ENCODE measurements at places on chromosomes 6 and 20.
A peak's percentile ranks its signal among the peaks of the same experiment; 100 is the strongest.

- peak; percentile 71 for DNase-seq
Observed at GRCh38 chr6:34143884-34144580, 1.9 kb downstream of the GRM4 start.

DNA sequence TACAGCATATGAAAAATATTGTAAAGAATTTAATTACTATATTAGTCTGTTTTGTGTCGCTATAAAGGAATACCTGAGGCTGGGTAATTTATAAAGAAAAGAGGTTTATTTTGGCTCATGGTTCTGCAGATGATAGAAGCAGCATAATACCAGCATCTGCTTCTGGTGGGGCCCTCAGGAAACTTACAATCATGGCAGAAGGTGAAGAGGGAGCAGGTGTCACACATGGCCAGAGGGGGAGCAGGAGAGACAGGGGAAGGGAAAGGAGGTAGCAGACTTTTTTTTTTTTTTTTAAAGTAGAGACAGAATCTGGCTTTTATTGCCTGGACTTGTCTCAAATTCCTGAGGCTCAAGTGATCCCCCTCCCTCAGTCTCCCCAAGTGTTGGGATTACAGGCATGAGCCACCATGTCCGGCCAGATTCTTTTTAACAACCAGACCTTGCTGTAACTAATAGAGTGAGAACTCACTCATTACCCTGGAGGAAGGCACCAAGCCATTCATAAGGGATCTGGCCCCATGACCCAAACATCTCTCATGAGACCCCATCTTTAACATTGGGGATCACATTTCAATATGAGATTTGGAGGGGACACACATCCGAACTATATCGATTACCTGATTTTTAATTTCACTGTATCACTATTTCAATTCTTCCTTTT is 64.6 kb downstream of the MAN1A1 start:
- DNase-seq = no peak

DNA sequence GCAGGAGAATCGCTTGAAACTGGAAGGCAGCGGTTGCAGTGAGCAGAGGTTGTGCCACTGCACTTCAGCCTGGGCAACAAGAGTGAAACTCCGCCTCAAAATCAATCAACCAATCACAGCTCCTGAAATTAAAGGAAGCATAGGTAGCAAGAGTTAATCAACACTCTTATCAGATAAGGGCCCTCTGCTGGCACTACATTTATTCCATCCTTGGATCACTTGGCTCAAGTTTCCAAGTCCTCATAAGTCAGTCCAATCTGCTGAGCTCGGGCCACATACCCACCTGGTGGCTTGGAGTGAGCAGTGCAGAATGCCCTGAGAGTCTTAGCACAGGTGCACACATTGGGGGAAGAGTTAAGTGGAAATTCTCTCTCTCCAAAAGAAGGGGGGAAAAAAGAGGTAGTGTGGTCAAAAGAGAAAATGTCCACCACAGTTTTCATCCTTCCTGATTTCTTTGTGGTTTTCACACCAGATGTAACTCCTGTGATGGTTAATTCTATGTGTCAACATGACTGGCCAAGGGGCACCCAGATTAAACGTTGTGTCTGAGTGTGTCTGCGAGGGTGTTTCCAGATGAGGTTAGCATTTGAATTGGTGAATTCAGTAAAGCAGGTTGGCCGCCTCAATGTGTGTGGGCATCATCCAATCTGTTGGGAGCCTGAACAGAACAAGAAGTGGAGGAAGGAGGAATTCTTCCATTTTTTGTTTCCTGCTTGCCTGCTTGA is 14.2 kb upstream of the FAM8A1 start:
- DNase-seq = no peak

DNA sequence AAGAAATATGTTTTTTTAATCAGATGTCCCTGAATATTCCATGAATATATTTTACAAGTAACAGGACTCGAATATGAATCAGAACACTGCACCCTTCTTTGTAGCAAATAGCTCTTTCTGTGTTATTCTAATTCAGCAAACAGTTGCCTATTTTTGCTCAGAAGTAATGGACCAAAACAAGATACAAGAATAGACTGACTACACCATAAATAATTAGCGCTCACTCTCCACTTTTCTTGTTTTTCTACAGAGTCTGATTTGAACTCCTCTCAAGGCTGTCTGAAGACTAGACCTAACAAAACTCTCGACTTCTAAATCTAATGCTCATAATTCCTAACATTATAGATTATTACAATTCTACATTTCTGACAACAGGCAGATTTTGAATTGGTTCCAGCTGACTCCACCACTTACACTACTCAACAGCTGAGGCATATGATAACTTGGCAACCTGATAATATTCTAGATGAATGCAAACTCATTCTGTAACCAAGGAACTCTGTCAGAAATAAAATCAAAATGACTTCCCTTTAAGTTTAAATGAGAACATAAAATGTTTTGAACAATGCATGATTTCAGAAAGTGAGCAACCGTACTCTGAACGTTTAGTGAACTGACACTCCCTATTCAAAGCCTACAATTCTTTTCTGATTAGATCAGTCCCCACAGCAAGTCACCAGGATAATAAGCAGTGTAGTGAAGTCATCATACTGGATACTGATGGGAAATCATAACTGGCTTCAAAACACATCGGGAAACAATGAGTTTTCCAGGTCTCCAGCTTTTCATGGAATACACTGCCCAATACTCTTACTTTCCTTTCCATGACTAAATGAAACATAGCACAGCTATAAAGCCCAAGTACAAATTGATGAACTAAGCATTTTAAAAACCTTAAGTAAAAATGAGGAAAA is 114.2 kb upstream of the BEND6 start:
- DNase-seq = no peak

- no peak for DNase-seq
Observed at GRCh38 chr6:35215665-35216411, 2.1 kb downstream of the SCUBE3 start.

Measured in left kidney (tissue), 8 donors.